NCI-H446 treated with DMSO at 0.1 percent for 48 hours (cell line): ENCODE measurements at places on chromosomes 12 and 14.

DNA sequence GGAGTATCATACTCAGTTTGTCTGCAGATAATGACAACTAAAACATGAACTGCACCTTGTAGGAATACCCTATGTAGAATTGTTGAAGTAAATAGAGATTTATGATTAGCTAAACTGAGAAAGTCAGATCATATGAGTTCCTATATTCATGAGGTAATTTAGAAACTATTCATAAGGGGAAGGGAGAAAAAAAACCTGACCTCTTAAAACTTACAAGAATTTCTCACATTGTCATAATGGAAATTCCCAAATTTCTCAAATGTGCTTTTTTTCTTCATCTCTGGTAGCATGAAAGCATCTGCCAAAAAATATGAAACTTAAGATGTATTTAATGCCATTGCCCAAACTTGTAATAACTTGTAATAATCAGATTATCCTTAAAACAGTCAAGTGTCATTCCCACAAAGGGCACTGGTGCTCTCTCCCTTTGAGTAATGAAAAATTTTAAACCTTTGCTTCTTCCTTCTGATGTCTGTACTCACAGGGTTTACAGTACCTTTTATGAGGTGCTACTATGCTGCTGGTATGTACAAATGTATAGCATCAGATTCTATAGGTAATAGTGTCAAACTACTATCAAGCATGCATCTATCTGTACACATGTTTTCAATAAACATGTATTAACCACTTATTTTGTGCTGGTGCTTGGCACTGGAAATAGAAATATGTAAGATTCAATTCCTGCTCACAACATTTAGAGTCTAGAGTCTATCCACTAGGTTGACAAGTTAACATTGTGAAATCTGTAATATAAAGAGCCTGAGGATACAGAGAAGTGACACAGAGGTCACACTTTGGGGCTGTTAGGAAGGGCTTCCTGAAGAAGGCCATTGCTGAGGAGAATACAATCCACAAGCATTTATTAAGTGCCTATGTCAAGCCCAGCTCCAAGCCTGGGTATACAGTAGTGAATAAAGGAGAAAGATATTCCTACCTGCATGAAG, 17.4 kb upstream of the DRAM1 start:
- no peak for DNase-seq

DNA sequence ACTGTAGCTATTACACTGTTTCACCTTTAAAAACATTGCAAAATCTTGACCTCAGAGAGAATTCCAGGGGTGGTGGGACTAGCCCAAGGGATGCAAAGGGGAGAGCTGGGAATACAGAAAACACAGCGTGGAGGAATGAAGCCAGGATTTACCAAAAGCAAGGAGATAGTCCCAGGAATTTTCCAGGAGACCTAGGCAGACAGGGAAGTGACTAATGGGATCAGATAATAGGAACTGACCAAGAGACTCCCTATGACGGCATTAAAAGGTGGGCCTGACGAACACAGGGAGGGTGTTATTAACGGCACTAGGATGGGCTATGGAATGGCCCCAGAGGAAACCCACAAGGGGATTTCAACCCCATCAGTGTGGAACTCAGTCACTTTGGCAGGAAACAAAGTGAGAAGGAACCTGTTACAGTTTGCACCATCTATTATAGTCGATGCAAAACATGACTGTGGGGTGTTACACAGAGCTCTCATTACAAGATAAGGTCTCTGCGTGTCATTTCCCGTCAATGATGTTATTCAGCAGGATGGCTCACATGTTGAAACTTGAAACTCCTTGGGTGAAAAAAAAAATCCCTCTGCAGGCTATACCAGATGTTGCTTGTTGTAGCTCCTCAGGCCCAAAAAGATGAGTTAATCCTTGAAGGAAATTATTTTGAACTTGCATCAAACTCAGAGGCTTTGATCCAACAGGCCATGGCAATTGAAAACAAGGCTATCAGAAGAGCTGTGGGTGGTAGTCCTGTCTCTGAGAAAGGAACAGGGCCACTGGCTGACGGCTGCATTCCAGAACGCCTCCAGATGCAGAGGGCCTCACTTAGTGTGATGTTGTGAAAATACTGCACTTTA, 58.7 kb downstream of the DRAM1 start:
- no peak for DNase-seq

GRCh38 chr14:72264716-72265115, 332.5 kb downstream of the RGS6 start:
- no peak for DNase-seq

DNA sequence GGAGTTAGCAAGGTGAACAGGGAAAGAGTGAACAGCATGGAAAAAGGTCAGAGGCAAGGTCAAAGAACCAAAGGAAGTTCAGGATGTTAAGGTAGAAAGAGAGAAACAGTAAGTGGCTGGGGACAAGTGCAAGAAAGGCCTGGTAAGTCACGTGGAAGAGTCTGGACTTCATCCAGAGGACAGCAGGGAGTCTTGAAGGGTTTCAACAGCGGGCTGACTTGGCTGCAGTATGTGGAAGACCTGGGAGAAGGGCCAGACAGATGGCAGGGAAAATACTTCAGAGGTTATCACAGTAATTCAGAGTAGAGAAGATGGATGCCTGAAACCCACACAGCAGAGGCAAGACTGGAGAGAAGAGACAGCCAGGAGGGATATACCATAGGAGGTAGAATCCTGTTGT, 34.0 kb downstream of the CIT start:
- DNase-seq = peak; percentile 89
